Activated CD8-positive, alpha-beta memory T cell treated with anti-CD3 and anti-CD28 coated beads for 48 hours (primary cell): ENCODE measurements at places on chromosomes 2 and 18.
A peak's percentile ranks its signal among the peaks of the same experiment; 100 is the strongest.

- no peak for DNase-seq
Observed at GRCh38 chr2:65866148-65866547, 433.7 kb upstream of the SPRED2 start.

DNA sequence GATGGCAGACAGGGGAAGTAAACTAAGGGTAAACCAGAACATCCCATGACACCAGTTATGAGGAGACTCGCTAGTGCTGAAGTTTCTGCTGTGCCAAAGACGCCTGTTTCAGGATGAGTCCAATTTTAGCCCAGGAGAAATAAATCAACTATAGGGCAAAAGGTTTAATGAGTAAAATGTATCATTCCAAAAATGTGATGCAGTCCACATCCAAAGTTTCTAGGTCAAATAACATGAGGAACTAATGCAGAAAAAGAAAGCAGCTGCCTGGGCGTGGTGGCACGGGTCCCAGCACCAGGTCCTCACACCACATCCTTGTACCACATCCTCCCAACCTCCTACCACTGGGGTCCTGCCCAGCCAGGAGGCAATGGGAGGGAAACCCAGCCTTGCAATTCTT, 126.9 kb upstream of the CTAGE1 start:
- no peak for DNase-seq

DNA sequence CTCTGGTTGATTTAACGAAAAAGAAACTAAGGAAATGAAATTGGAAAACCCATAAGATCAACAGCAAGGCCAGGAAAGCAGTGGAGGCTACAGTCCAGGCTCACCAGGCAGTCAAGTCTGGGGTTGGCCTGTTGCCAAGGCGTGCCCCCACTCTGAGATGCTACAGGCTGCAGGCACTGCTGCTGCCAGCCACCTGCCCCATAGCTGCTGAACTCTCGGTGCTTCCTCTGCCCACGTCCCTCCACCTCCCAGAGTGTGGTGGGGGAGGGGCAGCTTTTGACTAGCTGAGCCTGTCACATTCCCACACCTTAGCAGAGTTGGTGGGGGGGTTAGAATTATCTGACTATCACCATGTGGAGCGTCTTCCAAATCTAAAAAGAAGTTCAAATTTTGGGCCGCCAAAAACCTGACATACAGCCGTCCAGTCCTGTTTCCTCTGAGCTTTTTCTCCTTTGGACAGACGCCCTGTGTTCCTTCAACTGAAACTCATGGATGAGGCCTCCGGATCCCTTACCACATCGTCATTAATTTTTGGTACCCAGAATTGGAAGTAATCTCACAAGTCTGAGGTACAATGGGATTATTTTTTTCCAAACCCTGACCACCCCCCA, 3.9 kb upstream of the SH3RF3 start:
- no peak for DNase-seq

DNA sequence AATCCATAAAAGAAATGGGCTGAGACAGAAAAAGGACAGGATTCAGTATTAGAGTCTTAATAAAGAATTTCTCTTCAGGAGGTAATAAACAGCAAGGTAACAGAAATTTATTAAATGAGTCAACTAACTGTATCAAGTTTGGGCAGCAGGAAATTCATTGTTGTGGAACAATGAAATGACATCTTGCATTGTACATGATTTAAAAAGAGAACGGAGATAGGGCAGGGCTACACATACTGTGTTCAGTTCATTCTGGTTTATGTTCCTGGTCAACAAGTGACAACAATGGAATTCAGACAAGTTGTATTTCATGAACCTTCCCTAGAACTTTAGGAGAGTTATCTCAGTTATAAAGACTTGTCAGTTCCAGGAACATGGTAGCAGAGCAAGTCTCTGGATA, 961.3 kb downstream of the SOCS6 start:
- no peak for DNase-seq

DNA sequence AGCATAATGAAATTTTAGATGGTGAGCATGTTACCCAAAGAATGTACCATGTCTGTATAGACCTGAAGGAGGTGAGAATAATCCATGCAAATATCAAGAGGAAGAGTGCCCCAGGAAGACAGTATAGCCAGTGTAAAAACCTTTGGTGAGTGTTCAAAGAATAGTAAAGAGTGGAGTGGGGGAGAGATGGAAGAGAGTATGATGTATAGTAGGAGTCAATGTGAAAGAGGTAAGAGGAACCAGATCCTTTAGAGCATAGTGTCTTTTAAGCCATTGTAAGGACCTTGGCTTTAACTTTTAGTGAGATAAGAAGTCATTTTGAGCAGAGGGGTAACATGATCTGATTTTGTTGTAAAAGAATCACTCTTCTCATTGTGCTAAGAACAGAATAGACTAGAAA, 1052.3 kb upstream of the ZEB2 start:
- no peak for DNase-seq

DNA sequence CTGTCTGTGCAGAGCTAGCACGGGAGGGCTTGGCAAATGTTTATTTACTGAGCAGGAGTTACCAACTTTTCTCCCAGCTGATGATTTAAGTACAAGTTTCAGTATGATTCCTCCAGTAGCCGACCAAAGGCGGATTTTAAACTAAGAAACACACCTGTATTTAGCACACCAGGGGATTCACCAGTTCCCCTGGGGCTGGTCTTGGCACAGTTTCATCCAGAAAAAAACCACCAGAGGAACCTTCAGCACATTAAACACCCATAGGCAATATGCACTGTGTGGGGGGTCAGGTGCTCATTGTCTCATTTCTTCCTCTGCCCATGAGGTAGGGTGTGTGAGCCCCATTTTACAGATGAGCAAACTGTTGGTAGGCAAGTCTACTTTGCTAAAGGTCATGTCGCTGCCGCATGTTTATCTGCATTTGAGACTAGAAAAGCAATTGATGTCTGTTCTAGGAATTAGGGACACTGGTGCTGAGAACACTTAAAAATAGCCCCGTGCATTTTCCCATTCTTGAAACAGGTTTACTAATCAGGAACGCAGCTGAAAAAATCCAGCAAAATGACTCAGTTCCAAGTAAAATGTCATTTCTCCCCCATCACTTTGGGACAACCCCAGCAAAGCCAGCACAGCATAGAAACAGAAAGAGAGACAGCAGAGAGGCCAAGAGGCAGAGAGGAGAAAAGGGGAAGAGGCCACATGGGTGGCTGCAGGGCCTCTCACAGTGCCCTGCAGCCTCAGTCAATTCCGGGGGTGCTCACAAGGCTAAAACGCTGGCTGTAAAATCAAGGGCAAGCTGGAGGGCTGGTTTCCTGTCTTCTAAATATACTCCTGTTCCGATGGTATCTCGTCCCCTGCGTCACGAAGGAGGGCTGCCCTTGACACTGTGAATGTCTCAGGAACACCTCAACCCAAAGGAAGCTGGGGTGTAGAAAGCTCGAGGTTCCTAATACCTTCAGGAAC, 166.8 kb upstream of the ID2 start:
- DNase-seq, result peak; percentile 31

GRCh38 chr2:133271105-133271504, 297.2 kb downstream of the NCKAP5 start:
- DNase-seq, result no peak

- DNase-seq, result no peak
Observed at GRCh38 chr2:25548601-25549000, 124.8 kb downstream of the DTNB start.

- DNase-seq, result no peak
Observed at GRCh38 chr2:64839844-64840243, 149.4 kb upstream of the SLC1A4 start.
